NCI-H524 (cell line): ENCODE measurements at places on chromosomes 3 and 15.

DNA sequence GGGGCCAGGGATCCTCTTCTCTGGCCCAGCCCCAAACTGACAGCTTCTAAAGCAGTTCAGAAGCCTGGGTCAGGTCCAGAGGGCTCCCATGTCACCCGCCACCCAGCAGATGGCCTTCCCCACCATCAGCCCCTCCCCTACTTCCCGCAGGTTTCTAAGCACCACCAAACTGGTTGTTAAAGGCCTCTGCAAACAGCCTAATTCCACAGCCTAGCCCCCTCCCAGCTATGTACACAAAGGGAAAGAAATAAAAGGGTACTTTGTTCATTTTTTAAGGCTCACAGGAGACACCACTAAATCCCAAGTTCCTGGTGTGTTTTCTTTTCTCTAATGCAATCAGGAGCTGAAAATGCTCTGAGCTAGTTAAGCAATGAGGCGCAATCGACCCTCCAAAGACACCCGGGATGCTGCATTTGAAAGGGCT lies 30.6 kb downstream of the PLCH1 start:
- peak; percentile 69 for DNase-seq

DNA sequence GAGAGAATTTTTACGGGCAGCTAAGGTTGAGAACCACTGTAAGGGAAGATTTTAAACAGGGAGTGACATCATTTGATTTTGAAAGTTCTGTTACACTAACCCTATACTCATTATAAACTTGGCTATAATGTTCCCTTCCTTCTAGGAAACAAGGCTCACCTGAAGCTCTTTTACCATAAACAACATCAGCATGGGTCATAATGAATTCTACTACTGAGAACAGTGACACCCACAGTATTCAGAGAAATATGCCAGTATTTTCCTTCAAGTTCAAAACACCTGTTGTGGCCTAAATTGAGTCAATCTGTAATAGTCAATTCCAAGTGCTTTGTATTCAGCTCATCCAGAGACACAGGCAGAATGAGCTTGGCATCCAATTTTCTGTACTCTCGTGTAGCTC lies 175.3 kb upstream of the STT3B start:
- DNase-seq = no peak

DNA sequence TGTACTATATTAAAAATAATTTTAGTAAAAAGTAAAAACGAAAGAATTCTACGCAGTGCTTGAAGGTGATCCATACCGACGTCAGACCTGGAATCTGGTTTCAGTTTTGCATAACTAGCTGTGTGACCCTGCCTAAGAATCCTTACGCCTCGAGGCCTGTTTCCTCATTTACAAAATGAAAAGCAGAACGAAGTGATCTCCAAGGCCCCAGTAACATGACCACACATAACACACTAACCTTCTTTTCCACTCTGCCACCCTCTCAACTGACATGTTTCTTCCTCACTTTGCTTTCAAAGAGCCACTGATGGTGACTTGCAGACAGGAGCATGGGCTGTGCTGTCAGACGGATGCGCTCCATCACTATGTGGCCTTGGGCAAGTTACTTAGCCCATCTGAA lies 4.8 kb downstream of the MESD start:
- no peak for DNase-seq

DNA sequence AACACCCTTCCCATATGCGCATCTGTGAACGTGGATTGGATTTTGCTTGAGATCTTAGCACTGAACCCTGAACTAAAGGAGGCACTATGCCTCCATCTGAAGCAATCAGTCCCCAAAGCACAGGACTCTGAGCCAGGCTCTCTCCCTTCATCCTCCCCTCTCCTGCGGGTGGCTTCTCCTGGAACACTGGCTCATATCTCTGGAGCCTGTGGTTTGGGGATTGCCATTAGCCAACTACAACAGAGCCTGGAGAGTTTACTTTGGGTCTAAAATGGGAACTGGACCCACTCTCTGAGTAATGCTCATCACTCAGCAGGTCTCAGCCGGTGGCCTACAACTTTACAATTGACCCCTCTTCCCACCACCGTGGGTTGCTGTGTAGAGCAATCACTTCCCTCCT lies 190.8 kb upstream of the HES1 start:
- DNase-seq = no peak

- DNase-seq = no peak
Measured at GRCh38 chr15:52068004-52068615, 44.5 kb downstream of the BCL2L10 start.

- DNase-seq = no peak
Measured at GRCh38 chr15:93017526-93017925, 71.5 kb downstream of the RGMA start.

DNA sequence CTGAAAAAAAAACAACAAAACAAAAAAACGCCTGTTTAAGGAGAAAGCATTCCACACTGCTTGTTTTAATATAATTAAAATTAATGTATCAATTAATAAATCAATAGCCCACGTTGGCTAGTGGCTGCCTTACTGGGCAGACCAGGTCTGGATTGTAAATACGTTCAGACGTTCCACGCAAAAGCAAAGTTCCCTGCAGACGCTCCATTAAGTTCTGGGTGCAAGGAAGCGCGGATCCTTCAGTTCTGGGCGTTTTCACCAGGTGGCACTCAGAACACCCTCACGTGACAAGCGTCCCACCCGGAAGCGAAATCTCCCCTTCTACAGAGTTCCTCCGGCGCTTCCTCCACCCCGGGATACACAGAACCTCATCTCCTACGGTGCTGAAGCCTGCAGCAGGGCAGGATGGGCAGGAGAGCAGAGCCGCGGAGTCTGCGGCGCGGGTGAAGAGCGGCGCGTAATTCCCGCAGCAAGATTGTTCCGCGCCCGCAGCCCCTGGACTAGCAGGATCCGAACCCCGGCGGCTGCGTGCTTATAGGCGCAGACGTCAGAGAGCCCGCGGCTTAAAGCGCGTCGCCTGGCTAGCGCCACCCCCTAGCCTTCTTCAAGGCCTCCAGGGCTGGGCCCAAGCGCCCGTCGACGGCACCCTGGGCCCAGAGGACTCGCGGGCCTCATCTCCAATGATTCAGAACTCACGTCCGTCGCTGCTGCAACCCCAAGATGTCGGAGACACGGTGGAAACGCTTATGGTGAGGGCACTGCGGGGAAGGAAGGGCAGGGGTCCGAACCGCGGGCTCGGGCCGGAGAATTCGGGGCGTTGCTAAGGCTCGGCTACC lies at the start of gene SLC25A38:
Gene SLC25A38, plus strand, starts transcription at position 326 of the 836 bp plus-strand sequence. Its CDS starts 355 bp downstream, at position 681.
- DNase-seq = no peak

DNA sequence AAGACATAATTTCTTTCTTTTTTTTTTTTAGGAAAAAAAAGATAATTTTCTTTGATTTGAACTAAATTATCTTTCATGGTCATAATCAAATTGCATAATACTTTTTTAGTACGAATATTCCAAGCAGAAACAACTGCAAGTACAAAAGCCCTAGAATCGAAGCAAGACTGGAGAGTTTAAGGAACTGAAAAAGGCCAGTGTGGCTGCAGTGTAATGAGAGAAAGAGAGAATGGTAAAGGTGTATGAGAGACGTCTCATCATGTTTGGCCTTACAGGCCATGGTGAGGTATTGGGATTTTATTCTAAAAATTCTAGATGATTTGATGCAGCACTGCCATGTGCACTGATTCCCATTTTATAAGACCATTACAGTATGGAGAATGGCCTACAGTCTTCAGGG lies 180.9 kb downstream of the SUCNR1 start:
- DNase-seq = no peak

DNA sequence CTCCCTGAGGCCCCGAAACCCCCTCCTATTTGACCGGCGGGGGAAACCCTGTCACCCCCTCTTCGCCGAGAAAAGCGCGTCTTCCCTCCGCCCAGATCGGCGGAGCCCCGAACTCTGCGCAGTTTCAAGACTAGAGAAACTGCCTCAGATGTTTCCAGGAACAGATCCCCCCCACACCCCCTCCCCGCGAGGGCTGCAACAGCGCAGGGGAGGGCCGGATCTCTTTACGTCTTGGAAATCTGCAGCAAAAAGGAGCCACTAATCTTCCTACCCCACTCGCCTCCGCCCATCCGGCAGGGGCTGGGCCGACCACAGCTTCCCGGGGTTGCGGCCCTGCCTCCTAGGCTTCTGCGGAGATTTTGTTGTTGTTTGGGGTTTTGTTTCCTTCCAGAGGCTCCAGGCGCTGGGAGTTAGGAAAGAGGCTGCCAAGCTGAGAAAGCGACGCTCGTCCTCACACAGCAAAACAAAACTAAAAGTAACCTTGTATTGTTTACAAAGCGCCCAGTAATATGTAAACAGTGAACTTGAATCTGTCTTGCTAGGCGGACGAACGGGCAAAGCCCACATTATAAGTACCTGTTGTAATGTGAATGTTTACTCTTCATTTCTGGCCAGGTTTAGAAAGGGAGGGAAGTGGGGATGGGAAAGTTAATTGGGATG lies 2.2 kb downstream of the FOXB1 start:
- peak; percentile 25 for DNase-seq

GRCh38 chr15:66876421-66876730 lies 174.3 kb downstream of the SMAD6 start:
- no peak for DNase-seq

- DNase-seq = no peak
Measured at GRCh38 chr15:81858586-81858985, 187.2 kb downstream of the MEX3B start.

- no peak for DNase-seq
Measured at GRCh38 chr3:195073866-195074860, 196.8 kb downstream of the XXYLT1 start.

GRCh38 chr3:48180531-48181253 lies 7.5 kb downstream of the CDC25A start:
- DNase-seq = no peak

DNA sequence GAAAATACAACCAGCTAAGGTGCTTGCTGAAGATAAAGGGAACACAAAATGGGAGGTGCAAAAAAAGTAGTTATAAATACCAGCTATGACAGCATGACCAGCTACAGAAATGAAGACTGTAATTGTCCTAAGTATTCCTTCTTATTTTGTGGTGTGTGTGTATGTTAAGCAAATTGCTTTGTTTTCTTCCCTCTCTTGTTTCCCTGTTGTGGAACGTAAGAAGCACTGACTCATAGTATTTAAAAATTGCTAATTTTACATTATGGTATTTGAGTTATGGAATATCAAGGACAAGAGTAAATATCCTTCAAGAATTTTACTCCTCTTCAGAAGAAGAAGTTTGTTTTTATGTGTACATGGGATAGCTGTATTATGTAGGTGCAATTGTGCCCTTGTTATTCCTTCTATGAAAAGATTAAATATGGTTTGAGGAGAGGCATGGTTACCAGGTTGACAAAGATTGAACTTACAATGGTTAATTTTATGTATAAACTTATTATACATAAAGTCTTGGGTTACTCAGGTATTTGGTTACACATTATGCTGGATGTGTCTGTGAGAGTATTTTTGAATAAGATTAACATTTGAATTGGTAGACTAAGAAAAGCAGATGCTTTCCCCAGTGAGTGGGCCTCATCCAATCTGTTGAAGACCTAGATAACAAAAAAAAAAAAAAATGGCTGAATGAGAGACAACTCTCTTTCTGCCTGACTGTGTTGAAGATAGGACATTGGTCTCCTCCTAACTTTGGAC lies 1132.1 kb upstream of the ALCAM start:
- DNase-seq = peak; percentile 67

DNA sequence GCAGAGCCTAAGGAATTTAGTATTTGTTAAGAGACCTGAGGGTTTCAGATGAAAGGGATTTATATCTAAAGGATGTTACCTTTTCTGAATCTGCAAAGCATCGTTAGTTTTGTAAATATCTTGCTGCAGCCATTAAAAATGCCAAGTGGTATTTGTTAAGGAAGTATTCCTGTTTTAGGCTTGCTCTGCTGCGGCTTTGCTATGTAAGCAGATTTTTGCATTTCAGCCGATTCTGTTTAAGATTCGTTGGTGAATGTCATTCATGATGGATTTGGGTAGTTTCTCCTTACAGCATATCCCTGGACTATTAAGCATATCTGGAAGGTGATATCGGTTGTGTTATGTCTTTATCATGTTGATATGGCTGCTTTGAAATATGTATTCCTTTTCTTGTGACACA lies 1.0 kb downstream of the USP8 start:
- no peak for DNase-seq

GRCh38 chr3:30578479-30578878 lies 27.9 kb upstream of the TGFBR2 start:
- DNase-seq = no peak

GRCh38 chr3:147939839-147940238 lies 530.7 kb downstream of the ZIC1 start:
- no peak for DNase-seq

GRCh38 chr15:90822204-90822955 lies 46.0 kb upstream of the FURIN start:
- DNase-seq = no peak

- no peak for DNase-seq
Measured at GRCh38 chr3:110419601-110420000, 652.0 kb upstream of the NECTIN3 start.

DNA sequence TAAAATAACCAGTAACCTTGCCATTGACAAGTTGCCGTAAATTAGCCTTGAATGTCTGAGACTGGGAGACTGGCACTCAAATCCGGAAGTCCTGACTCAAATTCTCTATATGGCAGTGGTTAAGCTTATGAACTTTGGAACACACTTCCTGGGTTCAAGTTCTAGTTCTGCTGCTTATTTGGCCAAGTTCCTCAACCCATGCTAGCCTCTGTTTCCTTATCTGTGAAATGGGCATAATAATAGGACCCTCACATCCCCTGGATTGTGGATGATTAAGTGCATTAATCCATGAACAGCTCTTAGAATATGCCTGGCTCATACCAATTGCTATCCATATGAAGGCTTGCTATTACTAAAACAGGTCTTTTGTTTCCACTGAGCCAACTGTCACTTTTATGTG lies 311.5 kb downstream of the EDEM1 start:
- peak; percentile 79 for DNase-seq

DNA sequence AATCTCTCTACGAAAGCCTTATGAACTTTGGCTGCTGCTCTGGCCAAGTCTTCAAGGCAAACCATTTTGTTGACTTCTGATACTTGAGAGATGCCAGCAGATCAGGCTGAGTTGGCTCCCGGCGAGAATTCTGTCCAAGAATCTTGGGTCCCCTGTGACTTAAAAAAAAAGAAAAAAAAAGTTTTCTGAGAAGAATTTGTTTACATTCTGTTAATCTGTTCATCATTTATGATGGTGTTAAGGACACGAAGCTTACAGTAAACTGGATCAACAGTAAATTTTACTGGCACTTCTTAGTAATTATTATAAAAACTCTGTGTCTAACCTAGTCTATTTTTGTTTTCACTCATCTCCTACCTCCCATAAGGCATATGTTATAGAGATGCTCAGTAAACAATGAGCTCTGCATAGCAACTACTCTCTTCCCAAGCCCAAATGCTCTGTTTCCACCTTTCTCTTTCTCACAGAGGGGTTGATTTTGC lies 320.9 kb upstream of the RASGRP1 start:
- DNase-seq = no peak
